ENCODE measurements at places on chromosomes 2 and 18.
A peak's percentile ranks its signal among the peaks of the same experiment; 100 is the strongest.

- no peak for DNase-seq
These were observed 100.3 kb downstream of the MCFD2 start for GRCh38 chr2:46815121-46815802.

GRCh38 chr2:172427256-172427989 lies at the start of gene ITGA6:
TSS of gene ITGA6 (plus strand) at chr2:172427586.
- DNase-seq, result no peak

GRCh38 chr2:109611467-109612095 lies 2.2 kb downstream of the SEPTIN10 start:
- DNase-seq, result no peak

DNA sequence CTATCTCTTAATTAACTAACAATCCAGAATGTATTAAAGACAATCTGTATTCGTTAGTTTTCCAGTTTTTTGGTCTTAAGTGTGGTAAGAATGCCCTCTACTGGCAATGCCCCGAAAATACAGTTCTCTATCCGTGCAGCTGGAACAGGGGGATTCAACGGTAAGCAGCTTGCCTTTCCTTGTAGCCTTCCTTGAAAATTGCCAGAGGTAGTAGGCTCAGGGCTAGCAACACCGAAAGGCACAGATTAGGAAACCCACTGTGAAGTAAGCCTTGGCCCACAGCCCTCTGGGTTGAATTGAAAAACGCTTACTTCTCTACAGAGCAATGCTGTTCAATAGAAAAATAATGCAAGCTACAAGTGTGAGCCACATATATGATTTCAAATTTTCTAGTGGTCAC lies 17.1 kb upstream of the VPS4B start:
- peak; percentile 45 for DNase-seq

- no peak for DNase-seq
These were observed 16.9 kb upstream of the SULT1C2 start for GRCh38 chr2:108271691-108272253.

DNA sequence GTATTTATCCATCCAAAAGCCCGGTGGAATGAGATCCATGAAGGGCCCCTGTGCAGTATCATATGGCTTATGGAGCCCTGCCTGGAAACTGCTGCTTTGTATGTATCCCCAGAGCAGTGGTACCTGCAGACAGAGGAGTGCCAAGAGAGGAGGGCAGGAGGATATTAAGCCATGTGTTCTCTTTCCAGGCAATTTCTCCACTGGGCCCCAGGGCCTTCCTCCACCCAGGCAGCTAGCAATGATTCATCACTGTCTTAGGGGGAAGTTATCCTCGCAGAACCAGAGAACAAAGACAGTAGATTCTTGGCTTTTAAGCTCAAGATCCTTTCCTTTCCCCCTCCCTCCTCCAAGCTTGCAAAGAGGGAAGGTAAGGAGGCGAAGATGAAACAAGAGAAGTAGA lies 98.1 kb downstream of the LRRC30 start:
- no peak for DNase-seq

DNA sequence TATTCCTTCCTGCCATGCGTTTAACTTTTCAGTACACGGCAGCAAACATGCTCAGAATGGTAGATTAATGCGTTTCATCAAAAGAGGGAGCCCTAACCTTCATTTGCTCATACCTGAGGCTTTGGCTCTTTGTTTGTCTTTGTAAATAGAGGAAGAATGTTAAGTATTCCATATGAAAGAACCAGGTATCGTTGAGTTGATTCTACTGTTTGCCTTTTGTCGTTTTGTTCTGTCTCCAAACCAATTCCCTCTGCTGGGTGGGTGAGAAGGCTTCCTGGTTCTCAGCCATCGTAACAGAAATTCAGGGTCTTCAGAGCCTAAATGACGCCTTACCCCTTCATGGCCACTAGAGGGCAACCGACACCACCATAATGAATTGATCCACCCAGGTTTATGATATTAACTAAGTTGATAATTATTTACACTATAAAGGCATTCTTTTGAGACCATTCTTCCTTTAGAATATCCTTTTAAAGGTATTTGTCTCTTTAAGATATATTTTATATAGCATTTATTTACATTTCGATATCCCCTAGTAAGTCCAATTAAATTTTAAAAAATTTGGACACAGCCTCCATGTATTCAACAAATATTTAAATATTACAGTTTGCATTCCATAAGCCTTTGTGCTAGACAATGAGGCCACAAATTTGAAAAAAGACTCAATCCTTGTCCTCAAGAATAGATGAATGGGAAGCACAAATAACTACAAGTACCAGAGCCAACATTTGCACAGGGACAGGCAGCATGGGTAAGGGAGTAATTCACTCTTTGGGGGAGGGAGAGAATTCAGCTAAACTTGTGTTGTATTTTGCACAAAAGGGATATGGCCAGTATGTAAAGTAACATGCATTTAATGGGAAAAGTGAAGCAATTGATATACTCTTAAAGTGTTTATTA lies 48.1 kb downstream of the TIMM21 start:
- peak; percentile 54 for DNase-seq

GRCh38 chr2:190862571-190862991 lies 18.0 kb upstream of the GLS start:
- no peak for DNase-seq

DNA sequence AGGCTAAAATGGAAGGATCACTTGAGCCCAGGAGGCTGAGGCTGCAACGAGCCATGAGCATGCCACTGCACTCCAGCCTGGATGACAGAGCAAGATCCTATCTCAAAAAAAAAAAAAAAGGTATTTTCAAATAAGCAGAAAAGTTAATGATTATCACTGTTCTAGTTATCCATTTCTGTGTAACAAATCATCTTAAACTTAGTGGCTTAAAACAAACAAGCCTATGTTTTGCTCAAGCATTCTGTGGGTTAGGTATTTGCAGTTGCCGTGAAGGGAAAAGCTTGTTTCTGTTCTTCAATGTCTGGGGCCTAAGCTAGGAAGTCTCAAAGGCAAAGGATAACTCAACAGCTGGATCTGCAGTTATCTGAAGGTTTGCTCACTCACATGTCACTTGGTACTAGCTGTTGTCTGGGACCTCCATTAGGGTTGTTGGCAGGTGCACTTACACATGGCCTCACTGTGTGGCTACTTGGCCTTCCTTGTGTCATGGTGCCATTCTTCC lies 14.1 kb downstream of the MFF start:
- DNase-seq, result no peak

DNA sequence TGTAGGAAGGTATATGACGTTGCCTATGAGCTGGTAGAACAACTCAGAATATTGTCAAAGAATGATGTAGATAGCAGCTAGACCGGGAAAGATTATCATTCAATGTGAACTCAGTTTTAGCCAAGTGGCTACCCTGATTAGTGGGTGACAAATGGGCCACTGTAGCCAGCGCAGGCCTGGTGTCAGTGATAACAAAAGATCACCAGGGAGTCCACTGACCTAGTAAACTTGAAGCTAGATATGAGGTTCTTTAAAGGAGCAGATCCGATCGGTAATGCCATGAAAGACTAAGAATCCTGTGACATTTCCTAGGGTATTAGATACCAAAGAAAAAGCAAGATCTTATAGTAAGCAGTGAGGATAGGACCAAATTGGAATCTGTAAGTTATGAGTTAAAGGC lies 180.9 kb downstream of the GCA start:
- no peak for DNase-seq

- DNase-seq, result no peak
These were observed 310.8 kb upstream of the MGAT5 start for GRCh38 chr2:133943108-133943507.

GRCh38 chr2:207925601-207926000 lies 99.7 kb downstream of the PLEKHM3 start:
- DNase-seq, result no peak
